ENCODE measurements at places on chromosomes 16 and 17.

GRCh38 chr17:39198186-39198566, 707 bp upstream of the CACNB1 start:
- no peak for DNase-seq

- no peak for DNase-seq
Observed at GRCh38 chr17:57905875-57906455, 49.2 kb downstream of the CUEDC1 start.

- DNase-seq = no peak
Observed at GRCh38 chr17:77087650-77088454, 52.9 kb upstream of the SEC14L1 start.

GRCh38 chr16:84700446-84701300, 873 bp downstream of the USP10 start:
- DNase-seq = no peak

- DNase-seq = no peak
Observed at GRCh38 chr17:9401434-9401833, 174.2 kb downstream of the STX8 start.

GRCh38 chr17:79864617-79865250, 25.5 kb upstream of the CBX4 start:
- DNase-seq = no peak

DNA sequence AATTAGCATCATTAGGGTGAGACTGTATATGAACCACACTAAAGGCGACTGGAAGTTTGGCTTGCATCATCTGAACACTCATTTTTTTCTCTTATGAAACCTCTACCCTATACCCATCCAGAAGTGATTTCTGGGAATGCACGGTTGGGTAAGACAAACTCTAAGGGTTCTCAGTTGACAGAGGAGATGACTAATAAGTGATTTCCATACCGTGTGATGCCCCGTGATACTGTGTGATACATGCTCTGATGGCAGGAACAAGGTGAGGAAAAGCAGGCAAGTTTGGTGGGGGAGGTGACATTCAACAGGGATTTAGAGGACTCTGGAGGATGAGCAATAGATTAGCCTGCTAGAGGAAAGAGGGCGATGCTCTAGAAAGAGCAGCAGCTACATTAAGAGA, 156.4 kb upstream of the CCL2 start:
- DNase-seq = no peak

- DNase-seq = no peak
Observed at GRCh38 chr17:36030956-36031355, 13.2 kb upstream of the CCL23 start.

DNA sequence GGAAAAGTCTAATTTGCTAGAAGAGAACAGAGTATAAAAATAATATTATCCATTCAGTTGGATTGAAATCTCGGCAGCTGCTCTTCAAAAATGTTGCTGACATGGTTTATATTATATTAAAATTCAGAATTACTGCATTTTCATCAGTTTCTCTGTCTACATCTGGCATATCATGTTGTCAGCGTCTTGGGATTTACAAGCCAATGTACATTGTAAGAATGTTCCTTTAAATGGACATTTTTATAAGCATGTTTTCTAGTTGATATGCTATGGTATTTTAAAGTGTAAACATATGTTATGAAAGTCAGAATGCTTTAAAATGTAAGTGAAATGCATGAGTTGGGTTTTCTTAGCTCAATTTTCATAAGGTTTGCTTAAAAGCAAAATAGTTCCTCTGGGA, 528.1 kb upstream of the CDH8 start:
- DNase-seq = no peak

GRCh38 chr17:78134899-78135385, 4.4 kb downstream of the TMC8 start:
- no peak for DNase-seq

DNA sequence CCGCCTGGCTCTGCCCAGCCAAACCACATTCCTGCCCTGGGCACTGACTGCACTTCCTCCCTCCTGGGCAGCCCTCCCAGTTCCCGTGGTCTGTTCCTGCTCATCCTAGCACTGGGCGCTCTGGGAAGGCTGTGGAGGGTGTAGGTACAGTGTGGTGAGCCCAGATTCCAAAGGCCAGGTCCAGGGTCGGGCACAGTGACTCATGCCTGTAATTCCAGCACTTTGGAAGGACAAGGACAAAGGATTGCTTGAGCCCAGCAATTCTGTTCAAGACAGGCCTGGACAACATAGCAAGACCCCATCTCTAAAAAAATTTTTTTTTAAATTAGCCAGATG, 30.6 kb downstream of the C16orf74 start:
- DNase-seq = no peak
